ENCODE measurements at places on chromosomes 4 and X.

GRCh38 chrX:20383477-20383876 lies 116.8 kb upstream of the RPS6KA3 start:
- DNase-seq = no peak

DNA sequence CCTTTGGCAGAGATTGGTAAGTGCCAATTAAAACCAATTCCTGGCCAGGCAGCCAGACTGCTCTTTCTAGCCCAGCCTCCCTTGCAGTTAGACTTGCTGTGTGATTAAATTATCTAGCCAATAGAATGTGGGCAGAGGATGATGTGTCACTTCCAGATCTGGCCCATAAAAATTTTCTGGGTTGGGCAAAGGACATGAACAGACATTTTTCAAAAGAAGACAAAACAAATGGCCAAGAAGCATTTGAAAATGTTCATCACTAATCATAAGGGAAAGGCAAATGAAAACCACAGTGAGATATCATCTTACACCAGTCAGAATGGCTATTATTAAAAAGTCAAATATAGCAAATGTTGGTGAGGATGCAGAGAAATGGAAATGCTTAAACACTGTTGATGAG lies 71.4 kb upstream of the STIM2 start:
- DNase-seq = no peak

GRCh38 chrX:99750721-99751120 lies 659.4 kb downstream of the PCDH19 start:
- no peak for DNase-seq

- DNase-seq = no peak
Measured at GRCh38 chrX:134636851-134637250, 21.4 kb downstream of the PLAC1 start.

- DNase-seq = no peak
Measured at GRCh38 chr4:107243141-107243781, 207.1 kb upstream of the DKK2 start.

- no peak for DNase-seq
Measured at GRCh38 chr4:128840711-128841318, 31.3 kb downstream of the JADE1 start.

DNA sequence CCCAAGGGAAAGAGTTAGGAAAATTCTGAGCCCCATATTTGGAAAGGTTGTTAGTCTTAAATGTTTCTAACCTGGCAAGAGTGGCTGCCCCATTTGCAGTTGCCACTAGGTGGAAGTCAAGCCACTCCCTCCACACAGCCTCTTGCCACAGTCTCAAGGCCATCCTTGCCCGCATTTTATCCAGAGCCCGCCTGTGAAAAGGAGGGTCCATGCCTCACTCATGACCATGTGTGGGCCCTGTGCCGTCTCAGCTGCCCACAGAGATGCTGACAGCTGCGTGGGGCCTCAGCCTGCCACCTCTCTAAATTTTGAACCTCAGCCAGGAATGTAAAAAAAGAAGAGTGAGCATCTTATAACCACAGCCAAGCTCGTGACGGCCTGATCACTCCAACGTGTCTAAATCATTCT lies 201.5 kb upstream of the FAM241A start:
- DNase-seq = no peak

GRCh38 chr4:7705062-7705461 lies 234.6 kb downstream of the AFAP1 start:
- DNase-seq = no peak

GRCh38 chr4:142840516-142841123 lies 5.5 kb downstream of the INPP4B start:
- peak; percentile 43 for DNase-seq

GRCh38 chrX:107686792-107687191 lies 58.5 kb downstream of the PRPS1 start:
- no peak for DNase-seq

DNA sequence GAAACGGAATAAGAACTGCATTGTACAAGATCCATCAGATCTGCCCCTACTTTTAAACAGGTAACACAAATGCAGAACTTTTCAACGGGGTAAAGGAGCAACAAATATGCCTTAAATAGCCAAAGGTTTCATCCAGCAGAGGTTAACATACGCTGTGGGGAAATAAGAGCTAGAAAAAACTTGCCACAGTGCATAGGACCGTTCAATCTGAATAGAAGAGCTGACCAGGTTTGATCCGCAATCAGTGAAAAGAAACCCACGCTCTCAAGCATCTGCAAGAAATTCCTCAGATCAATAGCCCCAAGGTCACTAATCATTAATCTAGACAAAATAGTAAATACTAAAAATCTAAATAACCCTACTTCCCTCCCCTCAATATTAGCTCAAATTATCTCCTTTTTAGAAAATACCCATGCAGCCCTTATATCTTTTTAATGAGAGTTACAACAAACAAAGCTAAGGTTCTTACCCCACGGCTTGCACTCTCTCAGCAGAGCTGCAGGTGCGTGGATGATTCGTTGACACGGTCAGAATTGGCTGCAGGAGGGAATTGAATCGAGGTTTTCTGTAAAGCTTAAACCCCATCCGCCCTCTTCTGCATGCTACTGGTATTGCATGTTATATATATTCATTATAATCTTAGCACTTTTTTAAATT lies at the start of gene TLR10:
Gene TLR10, minus strand, starts transcription at position 539 of the 657 bp plus-strand sequence. CDS start 7,400 bp downstream, outside the sequence.
- peak; percentile 40 for DNase-seq

DNA sequence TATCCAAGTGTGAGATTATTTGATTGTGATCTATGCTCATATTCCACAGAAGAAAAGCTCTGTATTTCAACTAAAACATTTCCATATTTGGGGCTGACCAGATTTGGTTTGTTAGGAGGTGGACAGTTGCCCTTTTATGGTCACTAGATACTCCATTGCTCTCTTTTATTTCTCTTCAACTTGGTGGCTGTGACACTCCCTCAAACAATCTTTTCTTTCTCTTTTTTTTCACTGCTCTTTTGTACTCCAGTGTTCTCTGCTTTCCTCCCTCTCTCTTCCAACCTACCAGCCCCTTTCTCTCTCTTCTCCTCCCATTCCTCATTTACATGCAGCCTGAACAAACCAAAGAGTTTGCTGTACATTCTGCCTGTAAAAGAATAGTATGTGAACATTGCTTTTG lies 48.8 kb downstream of the RBPJ start:
- no peak for DNase-seq

DNA sequence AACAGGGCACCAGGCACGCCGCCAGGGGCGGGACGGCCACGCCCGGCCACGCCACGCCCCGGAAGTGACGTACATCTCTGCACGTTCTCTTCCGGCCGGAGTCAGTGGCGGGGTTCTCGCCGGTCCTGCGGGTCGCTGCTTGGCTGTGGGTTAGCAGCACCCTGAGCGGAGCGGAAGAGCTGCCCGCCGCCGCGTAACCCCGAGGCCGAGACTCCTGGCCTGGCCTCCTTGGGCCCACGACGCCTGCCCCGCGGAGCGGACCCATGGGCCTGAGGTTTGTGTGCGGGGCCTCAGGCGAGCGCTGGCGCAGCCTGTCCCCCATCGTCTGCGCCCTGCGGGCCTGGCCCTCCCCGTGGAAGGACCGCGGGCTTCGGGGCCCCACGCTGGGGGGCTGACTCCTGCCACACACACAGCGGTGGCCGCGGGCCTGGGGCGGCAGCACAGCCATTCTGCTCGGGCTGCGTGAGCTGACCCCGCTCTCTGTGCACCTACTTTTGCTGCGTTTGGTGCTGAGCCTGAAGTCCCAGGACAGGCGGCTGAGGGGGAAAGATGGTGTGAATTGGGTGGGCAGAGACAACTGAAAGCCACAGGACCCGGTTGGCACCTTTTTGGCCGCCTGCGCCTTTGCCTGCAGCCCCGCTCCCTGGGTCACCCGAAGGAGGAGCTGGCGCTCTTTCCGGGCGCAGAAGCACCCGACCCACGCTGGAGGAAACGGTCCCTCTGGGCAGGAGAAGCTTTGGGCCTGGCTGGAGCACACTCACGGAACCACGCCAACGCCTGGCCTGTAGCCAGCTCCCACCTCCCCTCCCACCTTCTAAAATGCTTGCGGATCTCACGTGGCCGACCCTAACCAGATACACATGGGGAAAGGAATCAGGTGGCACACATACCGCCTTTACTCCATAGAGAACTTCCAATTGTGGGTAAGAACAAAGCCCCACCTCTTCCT lies 28.1 kb downstream of the NOP14 start:
- peak; percentile 80 for DNase-seq

GRCh38 chrX:109533005-109533404 lies 3.6 kb upstream of the NXT2 start:
- DNase-seq = no peak

GRCh38 chr4:61571761-61572559 lies 371.8 kb downstream of the ADGRL3 start:
- DNase-seq = no peak

DNA sequence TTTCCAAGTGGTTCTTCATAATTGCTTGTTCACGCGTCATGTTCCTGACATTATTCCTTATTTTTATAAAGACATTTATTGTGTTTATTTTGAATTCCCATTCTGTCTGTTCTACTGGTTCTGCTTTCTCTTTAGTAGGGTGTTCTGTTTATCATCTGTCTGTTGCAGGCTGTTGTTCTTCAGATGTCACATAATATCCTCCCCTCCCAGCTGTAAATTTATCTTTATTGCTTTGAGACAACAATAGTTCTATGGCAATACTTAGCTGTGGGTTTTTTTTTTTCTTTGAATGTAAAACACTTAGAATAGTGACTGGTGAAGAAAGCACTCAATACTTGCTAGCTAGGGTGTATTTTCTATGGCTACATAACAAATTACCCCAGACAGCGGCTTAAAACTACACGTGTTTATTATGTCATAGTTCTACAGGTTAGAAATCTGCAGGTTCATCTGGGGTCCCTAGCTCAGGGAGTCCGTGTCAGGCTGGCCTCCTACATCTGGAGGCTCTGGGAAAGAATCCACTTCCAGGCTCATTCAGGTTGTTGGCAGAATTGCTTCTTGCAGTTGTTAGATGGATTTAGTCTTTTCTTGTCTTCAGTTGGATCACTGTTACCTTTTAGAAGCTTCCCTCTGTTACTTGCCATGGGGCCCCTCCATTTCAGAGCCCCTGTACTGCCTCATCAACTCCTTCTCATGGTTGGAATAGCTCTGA lies 63.4 kb upstream of the ENPEP start:
- DNase-seq = no peak

- DNase-seq = no peak
Measured at GRCh38 chrX:118259213-118259612, 86.7 kb upstream of the WDR44 start.

DNA sequence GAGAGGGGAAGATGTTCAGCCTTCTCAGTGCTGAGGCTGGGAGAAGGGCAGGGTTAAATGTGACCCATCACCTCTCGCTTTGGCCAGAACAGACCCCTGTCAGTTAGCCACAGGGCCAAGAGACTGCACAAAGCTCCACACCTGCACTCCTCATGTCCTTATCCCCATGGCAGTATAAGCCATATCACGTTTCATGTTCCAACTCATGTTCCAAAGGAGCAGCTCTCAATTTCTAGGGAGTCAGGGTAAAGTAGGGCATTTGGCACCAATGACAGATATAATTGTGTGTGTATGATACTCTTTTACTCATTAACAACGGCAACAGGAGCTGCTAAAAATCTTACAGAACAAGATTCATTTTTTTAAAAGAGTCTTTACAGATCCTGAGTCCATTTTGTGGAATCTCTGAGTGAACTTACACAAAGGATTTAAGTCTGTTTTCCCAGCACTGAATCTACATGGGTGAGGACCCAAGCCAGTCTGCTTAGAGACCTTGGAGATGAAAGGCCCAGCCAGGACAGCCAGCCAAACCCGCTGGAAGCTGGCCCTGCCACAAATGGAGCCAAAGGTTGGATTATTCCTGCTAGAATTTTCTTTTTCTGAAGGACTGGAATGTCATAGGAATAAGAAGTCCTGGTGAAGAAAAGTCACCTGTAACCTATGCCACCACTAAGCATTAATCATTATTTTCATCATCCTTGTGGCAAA lies 129.1 kb upstream of the SMAD1 start:
- no peak for DNase-seq

GRCh38 chr4:47615385-47615784 lies 130.3 kb downstream of the ATP10D start:
- peak; percentile 17 for DNase-seq

DNA sequence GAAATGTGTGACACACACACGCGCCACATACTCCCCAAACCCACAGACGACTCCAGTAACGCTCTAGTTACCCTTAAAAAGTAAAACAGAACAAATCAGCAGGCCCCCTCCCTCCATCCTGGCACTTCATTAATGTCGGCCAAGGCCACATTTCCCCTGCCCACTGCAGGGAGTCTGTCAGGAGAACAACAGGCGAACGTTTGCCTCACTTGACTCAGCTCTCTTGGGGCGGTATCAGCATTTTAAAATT lies 671 bp upstream of the FHIP1A start:
- no peak for DNase-seq

DNA sequence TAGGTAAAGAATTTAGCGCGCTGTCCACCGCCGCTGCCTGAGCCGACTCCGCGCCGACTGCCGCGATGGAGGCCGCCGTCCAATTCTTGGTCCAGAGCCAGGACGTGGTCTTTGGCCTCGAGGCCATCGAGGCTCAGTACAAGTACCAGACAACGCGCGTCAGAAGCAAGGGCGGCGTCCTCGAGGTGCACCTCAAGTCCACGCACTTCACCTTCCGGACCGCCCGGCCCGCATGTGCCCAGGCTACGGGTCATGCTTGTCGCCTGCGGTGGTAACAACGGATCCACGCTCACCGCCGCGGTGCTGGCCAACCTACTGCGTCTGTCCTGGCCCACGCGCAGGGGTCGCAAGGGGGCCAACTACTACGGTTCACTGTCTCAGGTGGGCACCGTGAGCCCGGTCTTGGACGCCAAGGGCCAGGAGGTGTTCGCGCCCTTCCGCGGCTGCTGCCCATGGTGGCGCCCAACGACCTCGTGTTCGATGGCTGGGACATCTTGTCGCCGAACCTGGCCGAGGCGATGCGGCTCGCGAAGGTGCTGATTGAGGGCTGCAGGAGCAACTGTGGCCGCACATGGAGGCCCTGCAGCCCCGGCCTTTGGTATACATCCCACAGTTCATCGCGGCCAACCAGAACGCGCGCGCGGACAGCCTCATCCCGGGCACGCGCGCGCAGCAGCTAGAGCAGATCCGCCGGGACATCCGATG lies 128.0 kb downstream of the ANAPC4 start:
- DNase-seq = no peak

- no peak for DNase-seq
Measured at GRCh38 chrX:152876931-152877840, 20.7 kb upstream of the ZNF185 start.

DNA sequence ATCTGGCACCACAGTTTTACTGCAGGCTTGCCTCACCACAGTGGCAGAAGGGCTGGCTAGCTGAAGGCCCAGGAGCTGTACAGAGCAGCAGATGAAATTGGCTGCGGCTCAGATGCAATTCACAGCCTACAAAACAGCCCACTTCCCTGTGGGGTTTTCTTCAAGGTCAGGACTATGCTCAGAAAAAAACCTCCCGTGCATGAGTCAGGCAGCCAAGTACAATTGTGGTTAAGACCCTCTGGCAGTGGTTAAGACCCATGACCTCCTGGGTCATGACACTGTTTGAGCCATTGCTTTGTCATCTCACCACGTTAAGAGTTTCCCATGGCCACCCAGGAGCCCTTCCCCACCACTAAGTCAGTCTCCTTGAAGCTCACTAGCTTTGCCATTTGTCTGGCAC lies 276.3 kb downstream of the HNRNPD start:
- DNase-seq = peak; percentile 32

GRCh38 chrX:26559855-26560254 lies 343.9 kb downstream of the MAGEB5 start:
- no peak for DNase-seq

Data from brain microvascular endothelial cell (primary cell).